ENCODE measurements at places on chromosomes 12 and 14.
A peak's percentile ranks its signal among the peaks of the same experiment; 100 is the strongest.

GRCh38 chr14:64812412-64812811 lies 67.3 kb downstream of the SPTB start:
- DNase-seq = no peak

GRCh38 chr12:116319898-116320621 lies 42.6 kb upstream of the MED13L start:
- DNase-seq = peak; percentile 96

GRCh38 chr14:85883966-85884365 lies 354.0 kb downstream of the FLRT2 start:
- no peak for DNase-seq

- DNase-seq = no peak
Observed at GRCh38 chr12:65420941-65421340, 142.5 kb downstream of the MSRB3 start.

- DNase-seq = peak; percentile 74
Observed at GRCh38 chr14:32657081-32657480, 281.6 kb upstream of the NPAS3 start.

GRCh38 chr14:69129264-69129880 lies 23.5 kb downstream of the DCAF5 start:
- DNase-seq = peak; percentile 75

Data from KBM-7 (cell line).